ENCODE measurements at places on chromosomes 3 and 15.

- no peak for DNase-seq
These were observed 315.1 kb upstream of the PROK2 start for GRCh38 chr3:72100080-72100511.

- no peak for DNase-seq
These were observed 33.2 kb downstream of the SIDT1 start for GRCh38 chr3:113565555-113565954.

GRCh38 chr3:80855482-80855881 lies 906.0 kb downstream of the GBE1 start:
- DNase-seq = no peak

DNA sequence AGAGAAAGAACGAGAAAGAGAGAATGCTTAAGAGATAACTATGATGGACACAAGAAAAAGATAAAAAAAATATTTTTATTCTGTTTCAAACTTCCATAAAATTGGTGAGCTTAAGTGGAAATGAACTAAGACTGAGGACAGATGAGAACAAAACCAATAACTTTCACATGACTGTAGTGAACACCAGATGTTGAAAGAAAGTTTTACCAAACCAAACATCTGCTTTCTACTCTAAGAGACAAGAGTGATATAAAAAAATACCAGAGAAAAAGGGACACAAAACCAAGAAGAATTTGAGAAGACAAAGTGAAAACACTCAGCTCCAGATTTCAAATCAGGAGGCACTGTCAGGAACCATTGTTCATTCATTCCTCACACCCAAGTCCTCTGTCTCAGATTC lies 147.9 kb downstream of the IMPG2 start:
- no peak for DNase-seq

DNA sequence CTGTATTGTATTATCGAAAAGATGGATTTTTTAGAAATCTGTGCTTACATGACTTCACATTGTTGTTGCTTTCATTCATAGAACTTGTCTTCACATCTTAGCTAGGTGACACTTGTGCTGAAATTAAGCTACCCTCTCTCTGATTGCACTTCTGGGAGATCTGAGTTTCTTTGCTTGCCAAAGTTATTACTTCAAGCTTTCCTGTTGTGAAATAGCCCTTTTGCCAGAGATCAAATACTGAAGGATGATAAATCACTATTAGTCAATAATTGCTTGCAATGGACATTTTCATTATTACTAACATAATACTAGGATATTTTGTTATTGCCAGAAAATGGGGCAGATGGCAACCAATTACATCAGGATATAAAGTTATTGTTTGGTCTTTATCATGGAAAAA lies 34.7 kb downstream of the PIK3CA start:
- DNase-seq = no peak

GRCh38 chr3:99418709-99419108 lies 219.7 kb upstream of the COL8A1 start:
- DNase-seq = no peak

GRCh38 chr3:123872621-123873020 lies 11.5 kb downstream of the MYLK start:
- DNase-seq = no peak

GRCh38 chr3:129553719-129554118 lies 10.7 kb downstream of the H1-8 start:
- no peak for DNase-seq

DNA sequence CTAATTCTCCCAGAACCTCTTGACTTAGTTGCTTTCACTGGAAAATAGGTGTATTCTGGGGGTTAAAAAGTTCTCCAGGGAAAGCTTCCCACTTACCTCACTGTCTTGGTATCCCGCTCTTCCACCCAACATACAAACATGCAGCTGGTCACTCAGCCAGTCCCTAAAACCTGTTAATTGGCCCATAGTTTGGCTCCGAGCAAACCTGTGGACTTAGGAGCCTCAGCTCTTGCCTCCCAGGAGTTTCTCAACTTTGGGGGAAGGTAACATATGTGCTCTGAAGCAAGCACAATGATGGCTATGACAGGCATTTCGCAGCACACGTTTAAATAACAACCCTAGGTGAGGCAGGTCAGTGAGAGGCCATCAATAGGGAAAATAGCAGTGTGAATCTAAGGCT lies 25.8 kb upstream of the LRRFIP2 start:
- DNase-seq = no peak

- no peak for DNase-seq
These were observed 17.9 kb upstream of the RTP2 start for GRCh38 chr3:187720337-187720670.

DNA sequence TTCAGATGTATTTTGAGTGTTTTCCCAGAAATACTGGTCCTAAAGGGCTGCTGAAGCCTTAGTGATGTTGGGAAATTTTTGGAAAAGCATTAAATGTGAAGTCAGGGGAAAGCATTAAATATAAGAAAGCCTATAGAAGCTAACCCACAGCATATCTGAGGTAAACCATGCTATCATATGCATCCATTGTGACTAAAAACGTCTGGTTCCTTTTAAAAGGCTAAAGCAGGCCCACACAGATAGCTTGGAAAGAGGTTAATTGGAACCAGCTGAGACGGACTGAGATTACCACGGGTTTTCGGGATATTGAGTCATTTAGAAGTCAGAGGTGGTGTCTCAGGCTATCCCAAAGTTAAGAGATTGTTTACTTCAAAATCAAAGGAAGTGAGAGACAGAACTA lies 78.2 kb downstream of the CYP19A1 start:
- no peak for DNase-seq

GRCh38 chr3:58899953-58900298 lies 149.9 kb downstream of the CFAP20DC start:
- DNase-seq = no peak

- DNase-seq = no peak
These were observed 66.3 kb upstream of the BBX start for GRCh38 chr3:107456501-107456900.

- DNase-seq = no peak
These were observed 120.9 kb downstream of the BDH1 start for GRCh38 chr3:197434830-197435229.

DNA sequence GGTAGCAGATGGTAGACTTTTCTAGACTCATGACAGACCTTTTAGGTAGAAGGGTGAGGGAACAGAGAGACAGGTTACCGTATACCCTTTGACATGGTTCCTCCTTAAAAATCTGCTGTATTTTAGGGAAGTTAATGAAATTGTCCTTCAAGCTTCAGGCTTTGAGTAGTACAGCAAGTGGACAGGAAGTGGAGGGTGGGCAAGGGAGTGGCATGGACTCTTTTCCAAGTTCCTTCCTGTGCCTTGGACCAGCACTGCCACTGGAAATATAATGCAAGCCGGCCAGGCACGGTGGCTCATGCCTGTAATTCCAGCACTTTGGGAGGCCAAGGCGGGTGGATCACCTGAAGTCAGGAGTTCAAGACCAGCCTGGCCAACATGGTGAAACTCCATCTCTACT lies 156.1 kb upstream of the LRRFIP2 start:
- DNase-seq = no peak

DNA sequence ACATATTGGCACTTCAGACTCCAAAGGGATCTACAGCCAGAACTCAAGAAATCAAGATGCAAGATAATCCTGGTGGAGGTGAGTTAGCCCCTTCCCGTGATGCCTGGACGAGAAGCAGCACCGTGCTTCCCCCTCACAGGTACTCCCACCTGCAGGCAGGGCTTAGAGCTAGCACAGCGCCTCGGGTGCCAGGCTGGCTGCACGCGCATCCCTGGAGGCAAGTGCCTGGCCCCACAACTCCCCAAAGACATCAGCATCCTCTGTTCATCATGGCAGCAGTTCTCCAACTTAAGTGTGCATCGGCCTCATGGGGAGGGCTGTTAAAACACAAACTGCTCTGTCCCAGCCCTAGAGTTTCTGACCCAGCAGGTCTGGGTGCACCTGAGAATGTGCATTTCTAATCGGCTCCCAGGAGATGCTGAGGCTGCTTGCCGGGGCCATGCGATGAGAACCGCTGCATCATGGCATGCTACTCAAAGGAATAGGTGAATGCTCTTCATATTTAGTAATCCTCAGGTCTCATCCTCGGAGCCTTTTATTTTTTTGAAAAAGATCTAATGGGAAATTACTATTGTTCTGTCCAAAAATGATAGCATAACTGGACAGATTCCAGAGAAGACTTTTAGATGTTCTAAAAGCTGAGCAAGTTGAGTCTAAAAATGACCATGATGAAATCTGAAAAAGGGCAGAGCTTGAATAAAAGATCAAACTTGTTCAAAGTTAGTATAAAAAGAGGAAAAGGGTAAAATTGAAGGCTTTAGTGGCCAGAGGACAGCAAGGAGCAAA lies 244.2 kb downstream of the ADAMTS17 start:
- no peak for DNase-seq

DNA sequence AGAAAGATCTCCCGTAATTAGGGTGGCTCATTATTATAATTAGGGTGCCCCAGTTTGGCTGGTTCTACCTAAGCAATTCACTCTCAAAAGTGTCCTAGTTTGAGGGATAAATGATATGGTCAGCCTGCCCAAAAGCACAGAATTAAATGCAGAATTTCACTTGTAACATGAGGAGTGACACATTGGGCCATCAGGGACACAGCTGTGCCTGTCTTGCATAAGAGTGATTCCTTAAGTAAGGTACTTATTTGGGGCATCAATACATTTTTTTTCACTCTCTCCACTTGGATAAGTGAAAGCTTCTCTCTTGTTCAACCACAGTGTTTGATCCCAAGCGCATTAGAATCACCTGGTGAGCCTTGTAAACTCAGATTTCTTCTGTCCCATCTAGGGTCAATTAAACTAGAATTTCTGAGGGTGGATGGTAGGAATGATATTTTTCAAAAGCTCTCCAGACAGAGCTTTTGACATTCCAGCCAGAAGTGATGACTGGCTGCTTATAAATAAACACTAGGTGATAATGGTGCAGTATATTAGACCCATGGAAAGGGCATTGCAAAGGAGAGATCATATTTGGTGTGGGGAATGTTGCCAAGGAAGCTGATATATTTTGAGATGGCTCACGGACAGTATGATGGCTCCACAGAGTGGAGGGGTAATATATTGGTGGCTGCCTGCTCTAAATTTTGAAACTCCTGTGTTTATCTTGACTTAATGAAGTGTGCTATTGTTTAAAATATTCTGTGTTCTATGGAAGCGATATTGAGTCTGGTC lies 458.1 kb upstream of the RASGRP1 start:
- no peak for DNase-seq

DNA sequence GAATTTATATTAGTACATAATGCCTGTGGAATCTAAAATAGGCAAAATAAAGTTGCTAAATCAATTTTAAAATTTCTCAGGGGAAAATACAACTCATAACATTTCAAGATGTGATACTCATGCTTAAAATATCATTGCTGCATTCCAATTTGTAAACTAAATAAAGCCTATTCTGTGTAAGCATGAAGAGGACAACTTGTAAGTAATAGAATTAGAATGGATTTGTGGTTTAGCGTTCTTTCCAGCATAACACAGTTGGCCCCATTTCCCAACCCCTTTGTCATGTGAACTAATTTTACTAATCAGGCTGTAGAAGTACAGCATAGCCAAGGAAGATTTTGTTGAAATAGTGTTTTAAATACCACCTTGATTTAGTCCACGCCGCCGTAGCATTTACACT lies 437.2 kb downstream of the SI start:
- no peak for DNase-seq

- DNase-seq = no peak
These were observed 471 bp downstream of the NKIRAS1 start for GRCh38 chr3:23916152-23916885.

- no peak for DNase-seq
These were observed 1278.0 kb upstream of the GBE1 start for GRCh38 chr3:83039422-83039821.

- DNase-seq = peak; percentile 47
These were observed 37.3 kb upstream of the NDUFB4 start for GRCh38 chr3:120558771-120559241.

DNA sequence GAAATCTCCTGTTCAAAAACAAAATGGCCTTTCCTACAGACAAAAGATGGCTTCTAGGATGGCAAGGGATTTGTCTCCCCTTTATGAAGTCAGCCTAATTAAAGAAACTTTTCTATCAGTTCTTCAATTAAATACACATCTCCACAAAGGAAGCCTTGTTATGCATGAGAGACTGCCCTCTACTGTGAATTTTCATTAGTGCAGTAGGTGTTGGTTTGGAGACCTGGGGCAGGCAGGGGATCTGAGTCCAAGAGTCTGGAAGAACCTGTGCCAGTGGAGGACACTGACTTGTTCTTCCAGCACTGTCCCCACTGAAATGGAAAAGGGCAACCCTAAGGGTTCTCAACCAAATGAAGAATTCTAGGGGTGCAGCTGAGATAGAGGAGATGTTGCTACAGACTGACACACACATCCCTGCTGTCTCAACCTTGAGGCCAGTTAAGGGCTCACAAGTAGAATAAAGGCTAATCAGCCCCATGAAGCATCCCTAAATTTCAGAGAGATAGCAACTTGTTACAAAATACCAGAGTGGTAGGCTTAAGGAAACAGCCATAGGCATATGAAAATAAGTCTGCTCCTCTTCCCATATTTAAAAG lies 174.0 kb upstream of the PRICKLE2 start:
- no peak for DNase-seq

GRCh38 chr15:89521605-89522004 lies 25.2 kb upstream of the RHCG start:
- DNase-seq = no peak

GRCh38 chr3:108241146-108241545 lies 18.9 kb upstream of the IFT57 start:
- no peak for DNase-seq

- no peak for DNase-seq
These were observed 159.9 kb upstream of the PFN2 start for GRCh38 chr3:150130404-150131100.

- no peak for DNase-seq
These were observed 121.0 kb downstream of the SSR3 start for GRCh38 chr3:156433910-156434309.

- DNase-seq = no peak
These were observed 16.6 kb downstream of the ST3GAL6 start for GRCh38 chr3:98779541-98780335.

GRCh38 chr3:159169828-159170227 lies 368.0 kb downstream of the MFSD1 start:
- no peak for DNase-seq

GRCh38 chr15:85570336-85570735 lies 189.9 kb downstream of the AKAP13 start:
- DNase-seq = no peak

DNA sequence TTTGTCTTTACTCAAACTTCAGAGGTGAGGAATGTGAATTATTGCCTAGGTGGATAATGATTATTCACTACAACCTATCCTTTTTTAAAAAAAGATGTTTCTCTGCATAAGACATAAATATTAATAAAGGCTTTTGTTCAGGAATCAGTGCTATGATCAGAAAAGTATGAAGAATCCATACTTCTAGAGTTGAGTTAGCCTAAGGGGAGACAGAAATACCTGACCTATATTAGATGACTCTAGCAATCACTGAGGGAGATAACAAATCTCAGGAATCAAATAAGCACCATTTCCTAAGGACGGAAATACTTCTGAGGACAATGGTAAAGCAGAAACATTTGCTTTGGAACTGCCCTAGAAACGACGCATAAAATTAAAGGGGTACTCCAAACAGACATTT lies 763.8 kb downstream of the GBE1 start:
- DNase-seq = no peak
